Suppressor macrophage treated with lipopolysaccharide for 1 hour (primary cell): ENCODE measurements at places on chromosomes 12 and 14.

GRCh38 chr12:40752011-40752410, 59.8 kb downstream of the CNTN1 start:
- no peak for DNase-seq

DNA sequence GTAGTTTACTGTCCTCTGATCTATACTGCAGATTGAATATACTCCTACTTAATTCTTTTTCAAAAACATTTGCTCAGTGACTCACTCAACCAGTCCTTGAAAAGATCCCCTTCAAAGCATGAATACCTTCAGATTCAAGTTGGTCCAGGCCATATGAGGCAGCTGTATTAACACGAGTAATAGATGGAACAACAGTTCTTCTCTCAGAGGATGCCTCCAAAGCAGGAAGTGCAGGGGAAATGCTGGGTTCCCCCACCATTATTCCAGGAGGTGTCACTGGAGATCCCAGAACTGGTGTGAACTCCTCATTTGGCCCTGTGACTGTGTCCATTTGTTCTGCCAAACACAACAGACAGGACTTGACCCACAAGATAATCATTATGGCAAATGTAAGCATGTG, 20.6 kb downstream of the ARMH4 start:
- peak; percentile 22 for DNase-seq

DNA sequence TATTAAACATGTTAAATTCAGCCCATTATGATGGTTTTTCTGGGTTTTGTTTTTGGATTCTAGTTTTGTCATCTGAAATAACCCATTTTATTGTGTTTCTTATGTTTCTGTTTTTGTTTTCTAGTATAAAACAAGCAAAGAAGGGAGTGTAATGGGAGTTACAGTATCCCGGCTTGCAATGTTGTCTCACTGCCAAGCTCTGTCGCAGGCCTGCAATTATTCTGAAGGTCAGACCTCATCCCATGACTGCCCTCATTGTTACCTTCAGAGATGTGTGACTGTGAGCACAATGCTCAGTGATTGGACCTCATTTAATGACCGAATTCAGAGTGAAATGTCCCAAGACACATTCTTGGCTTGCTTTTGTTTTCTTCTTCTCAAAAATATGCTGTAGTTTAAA, 73.0 kb upstream of the ATF1 start:
- no peak for DNase-seq

DNA sequence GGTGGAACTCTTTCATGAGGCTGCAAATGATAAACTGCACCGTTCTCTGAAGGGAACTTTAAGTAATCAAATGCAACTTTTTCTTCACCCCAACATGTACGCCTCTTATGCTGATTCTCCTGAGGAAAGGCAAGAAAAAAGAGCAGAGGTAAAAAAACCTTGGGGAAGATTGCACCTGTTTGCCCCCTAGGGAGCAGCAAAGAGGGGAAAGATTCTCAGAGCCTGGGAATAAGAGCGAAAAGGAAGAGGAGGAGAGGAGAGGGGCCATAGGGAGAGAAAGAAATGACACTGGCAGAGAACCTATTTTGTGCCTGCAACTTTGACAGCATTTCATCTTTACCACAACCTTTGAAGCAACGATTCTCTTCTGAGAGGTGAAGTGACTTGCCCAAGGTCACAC, 254.6 kb downstream of the KSR2 start:
- no peak for DNase-seq

DNA sequence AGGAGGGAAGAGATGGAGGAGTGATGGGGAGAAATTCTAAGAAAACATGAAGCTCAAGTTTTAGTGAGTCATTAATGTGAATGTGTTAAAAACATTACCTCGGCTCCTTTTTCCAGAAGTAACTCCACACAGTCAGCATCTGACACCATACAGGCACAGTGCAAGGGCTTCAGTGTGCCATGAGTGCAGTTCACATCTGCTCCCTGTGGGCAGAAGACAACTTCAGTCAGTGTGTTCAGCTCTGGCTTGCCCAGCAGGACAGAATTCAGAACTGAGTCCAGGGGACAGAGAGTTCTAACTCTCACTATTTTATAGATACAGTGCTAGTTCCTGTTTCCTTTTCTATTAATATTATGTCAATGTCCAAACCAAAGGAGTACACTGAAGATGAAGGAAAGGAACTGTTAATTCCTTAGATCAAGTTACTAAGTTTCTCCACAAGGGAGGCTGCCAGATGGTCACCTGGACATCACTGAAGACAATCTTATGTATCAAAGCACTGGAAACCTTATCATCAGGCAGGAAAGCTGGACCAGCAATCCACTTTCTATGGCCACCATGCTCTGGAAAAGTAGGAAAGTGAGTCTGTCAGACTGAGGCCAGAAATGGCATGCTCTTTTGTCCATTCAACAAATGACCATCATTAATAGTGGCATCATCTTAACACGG, 6.1 kb downstream of the ASB8 start:
- no peak for DNase-seq

DNA sequence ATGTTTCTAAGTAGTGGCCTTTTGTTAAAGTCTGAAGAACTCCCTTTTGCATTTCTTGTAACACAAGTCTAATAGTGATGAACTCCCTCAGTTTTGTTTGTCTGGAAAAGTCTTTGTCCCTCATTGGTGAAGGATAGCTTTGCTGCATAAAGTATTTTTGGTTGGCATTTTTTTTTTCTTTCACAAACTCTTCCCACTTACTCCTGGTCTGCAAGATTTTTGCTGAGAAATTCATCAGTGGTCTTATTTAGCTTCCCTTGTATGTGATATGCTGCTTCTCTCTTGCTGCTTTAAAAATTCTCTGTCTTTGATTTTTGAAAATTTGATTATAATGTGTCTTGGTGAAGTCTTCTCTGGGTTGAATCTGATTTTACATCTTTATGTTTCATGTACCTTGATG, 22.7 kb downstream of the TRMT5 start:
- no peak for DNase-seq

DNA sequence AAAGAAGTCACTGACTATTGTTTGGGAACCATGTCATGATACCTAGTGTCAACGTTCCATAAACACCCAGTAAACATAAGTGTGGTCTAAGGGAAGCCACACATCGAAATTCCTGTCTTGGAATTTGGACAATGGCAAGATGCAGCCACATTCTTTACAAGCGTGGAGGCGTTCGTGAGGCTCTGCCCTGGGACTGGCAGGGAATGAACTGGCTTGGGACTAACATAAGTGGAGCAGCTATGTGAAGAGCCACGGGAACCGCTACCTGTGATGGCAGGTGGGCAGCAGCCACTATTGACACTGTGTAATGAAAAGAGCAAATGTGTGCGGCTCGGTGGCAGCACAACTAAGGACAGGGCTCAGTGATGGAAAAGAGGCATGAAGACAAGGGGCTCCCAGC, 10.0 kb upstream of the NRIP2 start:
- no peak for DNase-seq

DNA sequence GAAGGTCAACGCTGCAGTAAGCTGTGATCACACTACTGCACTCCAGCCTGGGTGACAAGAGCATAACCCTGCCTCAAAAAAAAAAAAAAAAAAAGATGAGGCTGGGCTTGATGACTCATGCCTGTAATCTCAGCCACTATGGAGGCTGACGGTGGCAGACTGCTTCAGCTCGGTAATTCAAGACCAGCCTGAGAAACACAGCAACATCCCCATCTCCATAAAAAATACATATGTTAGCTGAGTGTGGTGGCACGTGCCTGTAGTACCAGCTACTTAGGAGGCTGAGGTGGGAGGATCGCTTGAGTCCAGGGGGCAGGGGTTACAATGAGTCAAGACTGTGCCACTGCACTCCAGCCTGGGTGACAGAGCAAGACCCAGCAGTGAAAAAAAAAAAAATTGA, 50.4 kb downstream of the GXYLT1 start:
- DNase-seq = peak; percentile 57

DNA sequence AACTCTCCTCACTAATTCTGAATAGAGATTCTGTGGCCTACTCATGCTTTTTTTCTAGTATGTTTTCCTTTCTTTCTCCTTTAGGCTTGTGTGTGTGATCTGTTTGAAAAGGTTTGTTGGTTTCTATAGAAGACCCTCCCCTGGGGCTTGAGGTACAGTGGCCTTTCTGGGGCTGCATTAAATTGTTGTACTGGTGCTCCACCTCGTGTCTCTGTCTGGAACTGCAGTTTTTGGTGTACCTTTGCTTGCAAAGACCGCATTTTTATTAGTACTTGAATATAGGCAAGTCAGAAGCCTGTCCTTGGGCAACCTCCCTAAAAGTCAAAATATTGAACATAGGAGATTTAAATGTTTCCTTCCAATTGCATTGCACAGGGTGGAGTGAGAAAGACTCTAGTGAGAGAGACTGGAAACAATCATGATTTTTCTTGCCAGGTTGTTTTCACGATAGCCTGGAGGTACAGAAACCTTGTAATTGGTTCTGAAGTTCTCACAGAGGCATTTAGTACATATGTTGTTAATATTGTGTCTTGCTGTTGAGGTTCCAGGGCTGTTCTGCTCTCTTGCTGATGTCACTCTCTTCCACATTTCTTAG, 39.0 kb downstream of the SLCO1B1 start:
- DNase-seq = peak; percentile 43

GRCh38 chr12:119727600-119728443, 59.9 kb downstream of the PRKAB1 start:
- DNase-seq = no peak

- DNase-seq = peak; percentile 29
Measured at GRCh38 chr14:22252686-22253085, 336.3 kb downstream of the DAD1 start.

- peak; percentile 92 for DNase-seq
Measured at GRCh38 chr12:111775205-111776193, 8.8 kb downstream of the ALDH2 start.

GRCh38 chr12:128852026-128852698, 1.1 kb upstream of the GLT1D1 start:
- peak; percentile 20 for DNase-seq

- no peak for DNase-seq
Measured at GRCh38 chr12:132861558-132861957, 25.8 kb downstream of the CHFR start.

DNA sequence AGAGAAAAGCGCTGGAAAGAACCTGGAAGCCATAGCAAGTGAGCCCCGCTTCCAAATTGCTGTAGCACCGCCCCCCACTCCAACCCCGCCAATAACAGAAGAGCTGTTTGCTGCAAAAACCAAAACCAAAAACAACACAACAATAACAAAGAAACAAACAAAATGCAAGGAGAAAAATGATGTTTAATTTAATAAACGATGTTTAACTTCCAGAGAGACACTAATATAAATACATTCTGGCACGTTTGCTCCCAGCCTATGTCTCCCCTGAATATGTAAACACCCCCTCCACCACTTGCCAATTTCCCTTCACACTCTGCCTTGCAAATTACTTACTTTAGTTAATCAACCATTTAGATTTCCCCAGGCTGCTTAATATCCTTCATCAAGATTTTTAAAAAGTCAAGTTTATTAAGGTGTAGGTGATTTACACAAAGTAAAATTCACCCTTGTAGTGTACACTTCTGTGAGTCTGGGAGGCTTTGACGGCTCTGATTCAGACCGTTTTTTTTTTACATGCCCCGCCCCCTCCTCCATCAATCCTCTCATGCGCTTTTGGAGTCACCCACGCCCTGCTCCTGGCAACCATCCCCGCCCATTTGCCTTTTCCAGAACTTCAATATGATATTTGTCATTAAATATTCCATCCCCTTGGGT, 482 bp upstream of the IFI27L2 start:
- peak; percentile 84 for DNase-seq

DNA sequence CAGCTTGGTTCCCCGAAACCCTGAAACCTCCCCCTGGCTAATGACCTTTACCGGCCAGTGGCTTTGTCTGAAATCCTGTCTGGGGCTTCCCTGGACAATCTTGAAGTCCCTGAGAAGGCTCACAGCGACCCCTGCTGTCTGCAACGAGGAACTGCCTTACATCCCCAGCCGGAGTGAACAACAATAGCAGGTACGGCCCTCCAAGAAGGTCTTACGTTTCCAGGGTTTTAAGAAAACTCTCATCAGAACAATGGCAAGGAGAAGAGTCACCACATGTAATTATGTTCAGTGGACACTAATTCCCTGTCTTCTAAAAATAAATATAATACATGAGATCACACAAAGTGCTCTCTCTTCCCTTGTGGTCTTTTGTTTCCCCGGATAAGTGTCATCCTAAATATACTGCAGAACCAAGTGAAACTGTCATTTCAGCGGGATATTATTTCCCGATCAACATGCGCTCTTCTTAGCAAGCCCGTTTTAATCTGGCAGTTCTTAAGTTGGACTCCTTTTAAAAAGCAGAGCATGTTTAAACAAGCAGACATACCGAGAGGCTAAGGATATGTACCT, 53.3 kb downstream of the RBM19 start:
- peak; percentile 72 for DNase-seq

- peak; percentile 91 for DNase-seq
Measured at GRCh38 chr12:45336331-45336730, 120.4 kb downstream of the ANO6 start.

DNA sequence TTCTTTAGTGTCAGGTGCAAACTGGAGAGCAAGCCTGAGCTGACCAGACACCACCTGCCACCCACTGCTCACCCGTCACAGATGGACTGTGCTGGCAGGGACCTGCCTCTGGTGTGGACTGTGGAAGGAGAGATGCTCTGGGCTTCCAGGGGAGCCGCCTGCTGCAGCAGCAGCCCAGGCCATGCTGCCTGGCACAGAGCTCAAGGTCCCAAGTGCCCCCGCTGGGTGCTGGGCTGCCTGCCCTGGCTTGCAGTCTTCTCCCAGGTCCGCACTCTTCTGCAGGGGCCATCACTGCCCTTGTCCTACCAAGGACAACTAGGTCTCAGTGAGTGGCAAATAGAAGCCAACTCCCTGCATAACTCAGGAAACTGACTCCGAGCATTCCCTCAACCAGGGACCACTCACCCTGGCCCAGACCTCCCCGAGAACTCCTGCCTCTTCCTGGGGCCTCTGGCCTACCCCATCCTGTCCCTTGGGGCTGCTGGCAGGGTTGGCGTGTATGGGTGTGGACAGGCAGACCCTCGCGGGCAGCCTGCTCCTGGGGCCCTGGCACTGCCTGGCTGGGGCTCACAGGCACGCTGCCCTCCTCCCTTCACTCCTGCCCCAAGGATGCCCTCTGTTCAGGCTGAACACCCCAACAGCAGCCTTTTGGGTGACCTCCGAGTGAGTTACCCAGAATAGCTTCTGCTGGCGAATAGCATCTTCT, 9.3 kb downstream of the AMN start:
- DNase-seq = no peak

GRCh38 chr14:75230140-75230792, 48.4 kb upstream of the FOS start:
- DNase-seq = no peak

- DNase-seq = no peak
Measured at GRCh38 chr14:39034481-39035296, 68.3 kb downstream of the SEC23A start.

DNA sequence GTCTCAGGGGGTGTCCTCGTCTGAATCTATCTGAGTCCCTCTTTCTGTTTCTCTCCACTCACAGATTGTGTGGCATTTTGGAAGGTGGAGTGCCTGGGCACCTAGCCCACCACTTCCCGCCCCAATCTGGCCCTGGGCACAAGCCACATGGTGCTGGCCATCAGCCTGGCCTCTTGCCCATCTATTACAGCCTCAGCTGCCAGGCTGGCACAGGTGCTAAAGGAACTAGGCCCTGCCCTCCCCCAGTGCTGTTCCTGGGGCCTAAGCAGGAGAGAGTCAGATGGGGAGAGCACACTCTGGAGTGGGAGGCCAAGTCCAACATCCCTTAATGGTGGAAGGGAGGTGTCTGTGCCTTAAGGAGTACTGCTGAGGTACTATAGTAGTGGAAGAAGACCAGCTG, 8.3 kb upstream of the CALCOCO1 start:
- DNase-seq = no peak
